GM23248 (cell line): ENCODE measurements at places on chromosomes 3 and 15. TPM values are rescaled to one million over a fixed set of nuclear protein-coding genes. Genes with fewer than 3 reads are reported as not detected.

DNA sequence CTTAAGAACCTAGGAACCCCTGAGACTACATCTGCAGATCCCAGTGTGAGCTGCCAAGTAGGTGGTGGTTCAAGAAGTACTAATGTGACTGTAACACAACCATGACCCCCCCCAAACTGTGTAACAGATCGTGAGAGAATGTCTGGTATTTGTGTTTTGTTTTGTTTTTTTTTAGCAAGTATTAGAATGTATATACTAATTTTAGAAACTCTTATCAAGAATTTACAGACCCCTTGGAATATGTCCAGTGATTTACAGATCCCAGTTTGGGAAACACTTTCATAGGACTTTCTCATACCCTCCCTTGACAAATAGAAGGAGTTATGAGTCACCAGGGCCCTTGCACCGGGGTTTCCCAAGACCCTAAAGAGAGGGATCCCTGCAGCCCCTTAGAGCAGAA is 79.8 kb downstream of the SEMA5B start:
- H3K36me3 ChIP-seq = no peaks in the 10 kb centered on the region
- no peaks in the 10 kb centered on the region for H3K4me1 ChIP-seq
- H3K27ac ChIP-seq = no peak overlapping the region
- no peak overlapping the region for H3K4me3 ChIP-seq

GRCh38 chr3:55173504-55173903 is 245.6 kb upstream of the LRTM1 start:
- no peak for DNase-seq
- no peaks in the 10 kb centered on the region for H3K27me3 ChIP-seq
- H3K4me3 ChIP-seq = no peak overlapping the region
- H3K36me3 ChIP-seq = 0 out of 2 replicates have a peak, but pooled peaks cover 3% of the 10 kb centered on the region
- H3K4me1 ChIP-seq = peaks cover 24% of the 10 kb centered on the region

The PLS1 gene
- 0.13 and 0.54 TPM in 2 replicates for total RNA-seq

GRCh38 chr3:27584874-27585273 is 100.7 kb upstream of the SLC4A7 start:
- no peak overlapping the region for H3K4me3 ChIP-seq
- no peak overlapping the region for H3K27ac ChIP-seq
- no peaks in the 10 kb centered on the region for H3K36me3 ChIP-seq
- H3K27me3 ChIP-seq = no peaks in the 10 kb centered on the region

The HDGFL3 gene
- 8.6 and 25.0 TPM in 2 replicates for total RNA-seq

The ZNF385D gene
- total RNA-seq = 0.76 and 0.97 TPM in 2 replicates

The C3orf22 gene
- not detected in 2 replicates for total RNA-seq

- H3K27ac ChIP-seq = no peak overlapping the region
- DNase-seq = no peak
- no peaks in the 10 kb centered on the region for H3K27me3 ChIP-seq
- H3K36me3 ChIP-seq = no peaks in the 10 kb centered on the region
Measured at GRCh38 chr3:15556512-15556911, 35.0 kb upstream of the COLQ start.

GRCh38 chr15:23384371-23384770 is 29.8 kb downstream of the GOLGA8S start:
- H3K36me3 ChIP-seq = no peaks in the 10 kb centered on the region
- no peak for DNase-seq
- H3K4me3 ChIP-seq = no peak overlapping the region

GRCh38 chr3:42012935-42013690 is 51.2 kb upstream of the ULK4 start:
- no peaks in the 10 kb centered on the region for H3K27me3 ChIP-seq
- peaks cover 16% of the 10 kb centered on the region for H3K4me1 ChIP-seq
- DNase-seq = peak; percentile 89
- H3K27ac ChIP-seq = peak overlapping the region; percentile 61

DNA sequence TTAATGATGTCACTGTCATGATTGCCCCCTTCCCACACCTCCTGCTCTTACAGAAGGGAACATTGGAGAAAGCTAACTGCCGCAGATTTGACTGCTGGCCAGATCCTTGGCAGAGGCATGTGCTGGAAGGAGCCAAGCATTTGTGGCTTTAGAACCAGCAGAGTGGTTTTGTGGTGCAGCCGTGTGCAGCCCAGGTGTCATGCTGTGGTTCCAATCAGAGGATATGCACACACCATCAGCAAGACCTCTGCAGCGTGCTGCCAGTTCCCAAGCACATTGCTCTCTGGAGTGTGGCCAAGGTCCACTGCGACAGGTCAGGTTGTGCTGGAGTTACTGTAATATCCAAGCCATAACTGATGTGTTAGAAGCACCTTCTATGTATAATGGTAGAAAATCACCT is 61.6 kb downstream of the OTOL1 start:
- 0 out of 2 replicates have a peak, but pooled peaks cover 7% of the 10 kb centered on the region for H3K4me1 ChIP-seq
- DNase-seq = no peak
- no peaks in the 10 kb centered on the region for H3K27me3 ChIP-seq
- no peak overlapping the region for H3K27ac ChIP-seq

The SERPINI2 gene
- not detected in 2 replicates for total RNA-seq

DNA sequence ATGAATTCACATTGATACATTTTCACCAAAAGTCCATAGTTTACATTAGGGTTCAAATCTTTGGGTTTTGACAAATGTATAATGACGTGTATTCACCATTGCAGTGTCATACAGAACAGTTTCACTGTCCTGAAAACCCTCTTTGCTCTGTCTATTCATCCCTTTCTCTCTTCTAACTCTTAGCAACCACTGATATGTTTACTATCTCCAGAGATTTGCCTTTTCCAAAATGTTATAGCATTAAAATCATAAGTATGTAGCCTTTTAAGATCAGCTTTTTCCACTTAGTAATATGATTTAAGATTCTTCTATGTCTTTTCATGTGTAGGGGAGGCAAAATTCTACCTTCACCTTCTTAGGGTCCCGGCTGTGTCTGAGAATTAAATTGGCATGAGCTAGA is 203.8 kb downstream of the TPRG1 start:
- no peaks in the 10 kb centered on the region for H3K36me3 ChIP-seq
- DNase-seq = no peak
- H3K27ac ChIP-seq = no peak overlapping the region
- H3K27me3 ChIP-seq = no peaks in the 10 kb centered on the region
- H3K4me3 ChIP-seq = no peak overlapping the region

The GADL1 gene
- total RNA-seq = 0.13 TPM in 1 of 2 replicates, not detected in the other

DNA sequence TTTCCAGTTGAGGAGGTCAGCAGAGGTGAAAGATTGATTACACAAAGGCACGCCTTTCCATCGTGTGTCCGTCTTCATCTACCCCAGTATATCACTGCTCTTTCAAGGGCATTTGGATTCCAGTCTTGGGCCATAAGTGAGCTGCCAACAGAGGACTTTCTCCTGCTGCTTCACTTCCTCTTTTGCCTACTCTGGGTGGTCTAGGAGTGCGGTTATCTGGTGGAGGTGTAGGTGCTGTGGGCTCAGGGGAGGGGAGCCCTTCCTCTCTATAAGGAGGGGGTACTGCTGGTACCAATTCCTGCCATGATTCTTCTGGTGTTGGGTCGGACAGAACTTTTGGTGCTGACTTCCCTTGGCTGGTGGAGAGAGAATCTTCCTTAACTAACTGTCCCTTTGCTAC is 83.1 kb upstream of the VEPH1 start:
- DNase-seq = no peak
- no peaks in the 10 kb centered on the region for H3K27me3 ChIP-seq
- H3K4me1 ChIP-seq = no peaks in the 10 kb centered on the region

The GRIP2 gene
- total RNA-seq = 0.11 TPM in 1 of 2 replicates, not detected in the other

DNA sequence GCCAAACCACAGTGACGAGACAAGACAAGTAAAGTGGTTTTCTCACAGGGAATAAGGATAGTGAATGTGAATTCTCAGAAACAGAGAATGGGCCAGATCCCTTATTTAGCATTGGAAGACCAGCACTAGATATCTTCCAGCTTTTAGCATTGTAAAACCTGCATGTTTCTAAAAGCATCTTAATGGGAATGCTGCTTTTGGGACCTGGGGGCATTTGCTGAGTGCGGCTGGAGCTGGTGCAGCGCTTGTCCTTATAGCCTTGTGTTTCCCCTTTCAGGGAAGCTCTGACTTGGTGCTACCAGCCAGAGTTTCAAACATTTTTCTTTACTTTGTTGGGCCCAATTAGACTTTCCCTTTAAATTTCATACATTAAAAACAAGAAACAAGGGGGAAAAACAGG is 52.9 kb downstream of the CLSTN2 start:
- H3K27ac ChIP-seq = no peak overlapping the region
- no peaks in the 10 kb centered on the region for H3K27me3 ChIP-seq
- no peaks in the 10 kb centered on the region for H3K4me1 ChIP-seq

The POC1A gene
- 2.3 and 5.2 TPM in 2 replicates for total RNA-seq

The SLC24A5 gene
- not detected in 2 replicates for total RNA-seq

The NOX5 gene
- total RNA-seq = 0.11 TPM in 1 of 2 replicates, not detected in the other

- H3K36me3 ChIP-seq = no peaks in the 10 kb centered on the region
- no peaks in the 10 kb centered on the region for H3K27me3 ChIP-seq
- H3K4me3 ChIP-seq = no peak overlapping the region
- DNase-seq = no peak
Measured at GRCh38 chr3:77906102-77906709, 866.3 kb downstream of the ROBO2 start.

The CCDC13 gene
- 0.22 and 1.3 TPM in 2 replicates for total RNA-seq

DNA sequence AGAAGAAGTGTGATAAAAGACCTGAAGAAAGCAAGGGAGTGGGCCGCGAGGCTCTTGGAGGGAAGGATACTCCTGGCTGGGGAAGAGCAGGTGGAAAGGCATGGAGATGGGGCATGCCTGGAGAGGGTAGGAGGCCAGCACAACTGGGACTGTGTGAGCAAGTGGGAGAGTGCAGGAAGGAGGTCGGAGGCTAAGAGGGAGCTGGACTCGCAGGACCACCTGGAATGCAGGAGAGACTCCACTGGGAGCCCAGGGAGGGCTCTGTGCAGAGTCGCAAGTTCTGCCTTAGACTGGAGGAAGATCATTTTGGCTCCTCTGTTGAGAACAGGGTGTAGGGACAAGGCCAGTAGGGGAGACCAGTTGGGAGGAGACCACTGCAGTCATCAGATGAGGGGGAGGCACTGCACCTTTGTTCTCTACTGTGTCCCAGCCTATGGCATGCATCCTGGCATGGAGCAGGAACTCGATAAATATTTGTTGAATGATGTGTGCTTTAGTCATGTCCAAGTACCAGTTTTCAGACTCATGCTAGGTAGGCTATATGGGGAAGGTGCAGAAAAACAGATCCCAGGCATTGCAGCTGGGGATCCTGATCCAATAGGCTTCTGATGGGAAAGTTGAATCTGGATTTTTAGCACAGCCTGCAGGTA is 13.7 kb downstream of the FAM107A start:
- H3K4me1 ChIP-seq = peaks cover 38% of the 10 kb centered on the region
- H3K4me3 ChIP-seq = no peak overlapping the region
- H3K27me3 ChIP-seq = no peaks in the 10 kb centered on the region
- no peaks in the 10 kb centered on the region for H3K36me3 ChIP-seq

GRCh38 chr15:100020614-100021013 is 287.4 kb upstream of the LYSMD4 start:
- no peak overlapping the region for H3K4me3 ChIP-seq
- H3K36me3 ChIP-seq = no peaks in the 10 kb centered on the region
- no peak overlapping the region for H3K27ac ChIP-seq

The THAP10 gene
- total RNA-seq = 2.0 and 6.4 TPM in 2 replicates

DNA sequence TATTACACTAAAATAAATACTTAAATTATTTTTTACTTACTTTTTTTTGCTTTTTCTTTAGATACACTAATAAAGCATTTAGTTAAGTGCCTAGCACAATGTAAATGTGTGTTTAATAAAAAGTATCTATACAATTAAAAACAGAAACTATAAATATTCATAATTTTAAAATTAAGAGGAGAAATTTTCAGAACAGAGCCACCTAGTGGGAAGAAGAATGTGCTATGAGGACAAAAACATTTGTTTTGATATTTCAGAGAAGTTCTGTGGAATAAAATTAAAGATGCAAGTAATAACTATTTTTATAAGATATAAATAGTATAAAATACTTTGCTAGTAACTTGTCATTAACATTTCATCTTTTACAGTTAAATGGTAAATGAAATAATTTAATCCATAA is 33.6 kb upstream of the PLSCR5 start:
- no peaks in the 10 kb centered on the region; the same call in 1 of the 2 replicates for H3K4me1 ChIP-seq
- no peaks in the 10 kb centered on the region for H3K36me3 ChIP-seq
- DNase-seq = peak; percentile 39
- no peaks in the 10 kb centered on the region for H3K27me3 ChIP-seq
- H3K4me3 ChIP-seq = no peak overlapping the region
- H3K27ac ChIP-seq = no peak overlapping the region

DNA sequence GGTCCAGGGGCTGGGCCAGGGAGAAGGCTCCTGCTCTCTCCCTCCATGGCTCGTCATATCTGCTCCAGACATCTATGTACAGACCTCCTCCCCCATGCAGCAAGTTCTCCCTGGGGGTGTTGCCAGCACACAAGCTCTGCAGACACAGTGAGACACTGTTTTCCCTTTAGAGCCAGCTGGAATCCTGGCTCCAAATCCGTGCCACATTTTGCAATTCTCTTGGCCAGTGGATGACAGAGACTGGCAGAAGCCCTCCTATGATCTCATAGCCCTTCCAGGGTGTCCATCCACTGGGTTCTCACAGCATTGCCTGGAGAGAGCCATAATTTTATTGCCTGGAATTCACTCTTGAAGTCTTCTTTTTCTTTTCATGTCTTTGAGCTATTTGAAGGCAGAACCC is 203.9 kb downstream of the TLE3 start:
- peak; percentile 83 for DNase-seq
- H3K27ac ChIP-seq = no peak overlapping the region
- H3K4me3 ChIP-seq = no peak overlapping the region
- peaks cover 75% of the 10 kb centered on the region for H3K27me3 ChIP-seq
- peaks cover 3% of the 10 kb centered on the region; the same call in 1 of the 2 replicates for H3K4me1 ChIP-seq

The GP5 gene
- 0.11 TPM in 1 of 2 replicates, not detected in the other for total RNA-seq

DNA sequence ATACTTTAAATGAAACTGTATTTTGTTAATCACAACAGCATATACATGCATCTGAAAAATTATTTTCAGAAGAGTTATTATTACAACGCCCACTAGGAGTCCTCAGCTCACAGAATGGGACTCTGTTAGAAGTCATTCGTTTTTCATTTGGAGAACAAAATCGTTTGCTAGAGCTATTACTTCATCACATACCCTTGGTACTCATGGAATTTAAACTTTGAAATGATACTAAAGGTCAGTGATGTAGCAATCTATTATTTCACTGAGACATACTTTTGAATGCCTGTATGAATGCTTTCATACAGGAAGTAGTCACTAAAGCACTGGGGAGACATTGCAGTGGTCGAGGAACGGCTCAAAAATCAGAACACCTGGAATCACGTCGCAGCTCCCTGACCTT is 198.1 kb downstream of the MBNL1 start:
- H3K27me3 ChIP-seq = no peaks in the 10 kb centered on the region
- no peak overlapping the region for H3K4me3 ChIP-seq
- peak overlapping the region; percentile 37; the same call in 1 of the 2 replicates for H3K27ac ChIP-seq
- peaks cover 15% of the 10 kb centered on the region for H3K4me1 ChIP-seq
- DNase-seq = peak; percentile 83
- H3K36me3 ChIP-seq = peaks cover 34% of the 10 kb centered on the region

The DUOX1 gene
- total RNA-seq = 0.32 and 0.89 TPM in 2 replicates

The KBTBD13 gene
- not detected in 2 replicates for total RNA-seq
